NCI-H1105 treated with DMSO at 0.1 percent for 48 hours (cell line): ENCODE measurements at places on chromosomes 6 and 20.

DNA sequence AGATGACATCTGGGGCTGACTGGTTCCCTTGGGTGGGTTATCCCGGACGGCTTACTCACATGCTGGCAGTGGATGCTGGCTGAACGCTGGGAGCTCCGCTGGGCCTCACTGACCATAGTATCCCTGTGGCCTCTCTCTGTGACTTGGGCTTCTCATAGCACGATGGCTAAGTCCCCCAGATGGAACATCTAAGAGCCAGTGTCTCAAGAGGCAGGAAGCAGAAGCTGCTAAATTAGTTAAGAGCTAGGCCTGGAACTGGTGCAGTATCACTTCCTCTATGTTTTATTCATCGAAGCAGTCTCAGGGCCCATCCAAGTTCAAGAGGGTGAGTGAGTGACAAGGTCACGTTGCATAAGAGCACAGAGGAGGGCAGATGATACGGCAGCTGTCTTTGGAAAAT, 116.5 kb upstream of the LAMP5 start:
- DNase-seq = no peak

DNA sequence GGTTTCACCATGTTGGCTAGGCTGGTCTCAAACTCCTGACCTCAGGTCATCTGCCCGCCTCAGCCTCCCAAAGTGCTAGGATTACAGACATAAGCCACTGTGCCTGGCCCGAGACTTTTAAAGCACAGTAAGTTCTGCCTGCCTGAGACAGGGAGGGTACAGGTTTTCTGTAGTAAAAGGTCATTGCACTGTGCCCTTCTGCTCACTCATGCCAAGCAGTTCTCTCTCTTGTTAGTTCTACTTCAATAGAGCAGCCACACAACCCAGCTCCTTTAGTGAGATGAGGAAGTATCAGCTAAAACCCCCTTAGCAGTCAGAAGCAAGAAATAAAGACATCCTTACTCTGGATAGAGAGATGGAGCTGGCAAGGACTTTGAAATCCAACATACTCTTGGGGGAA, 52.4 kb upstream of the ARMH2 start:
- no peak for DNase-seq

GRCh38 chr6:125363824-125364165, 62.0 kb upstream of the HDDC2 start:
- DNase-seq = no peak

GRCh38 chr6:169923468-169924464, 172.3 kb downstream of the ERMARD start:
- DNase-seq = no peak

DNA sequence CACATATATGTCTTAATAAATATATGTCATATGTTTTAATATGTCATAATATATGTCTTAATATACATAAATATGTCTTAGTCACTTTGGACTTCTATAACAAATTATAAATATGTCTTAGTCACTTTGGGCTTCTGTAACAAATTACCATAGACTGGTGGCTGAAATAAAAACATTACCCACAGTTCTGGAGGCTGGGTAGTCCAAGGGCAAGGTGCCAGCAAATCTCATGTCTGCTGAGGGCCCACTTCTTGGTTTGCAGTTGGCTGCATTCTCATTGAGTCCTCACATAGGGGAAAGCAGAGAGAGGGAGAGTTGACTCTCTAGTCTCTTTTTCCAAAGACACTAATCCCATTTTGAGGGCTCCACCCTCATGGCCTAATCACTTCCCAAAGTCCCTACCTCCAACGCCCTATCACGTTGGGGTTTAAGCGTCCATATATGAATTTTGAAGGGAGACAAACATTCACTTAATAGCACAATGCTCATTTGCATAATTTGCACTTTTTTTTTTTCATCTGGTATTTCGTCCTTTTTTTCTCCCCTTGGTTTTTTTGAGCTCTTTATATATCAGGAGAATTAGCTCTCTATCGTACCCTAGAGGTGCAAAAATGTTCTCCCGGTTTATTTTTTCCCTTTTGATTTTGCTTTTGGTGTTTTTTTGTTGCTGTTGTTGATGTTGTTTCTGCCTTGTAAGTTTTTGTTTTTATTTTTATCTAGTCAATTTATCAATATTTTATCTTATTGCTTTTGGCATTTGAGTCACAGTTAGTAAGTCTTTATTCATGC, 266.4 kb downstream of the PLCB1 start:
- no peak for DNase-seq

DNA sequence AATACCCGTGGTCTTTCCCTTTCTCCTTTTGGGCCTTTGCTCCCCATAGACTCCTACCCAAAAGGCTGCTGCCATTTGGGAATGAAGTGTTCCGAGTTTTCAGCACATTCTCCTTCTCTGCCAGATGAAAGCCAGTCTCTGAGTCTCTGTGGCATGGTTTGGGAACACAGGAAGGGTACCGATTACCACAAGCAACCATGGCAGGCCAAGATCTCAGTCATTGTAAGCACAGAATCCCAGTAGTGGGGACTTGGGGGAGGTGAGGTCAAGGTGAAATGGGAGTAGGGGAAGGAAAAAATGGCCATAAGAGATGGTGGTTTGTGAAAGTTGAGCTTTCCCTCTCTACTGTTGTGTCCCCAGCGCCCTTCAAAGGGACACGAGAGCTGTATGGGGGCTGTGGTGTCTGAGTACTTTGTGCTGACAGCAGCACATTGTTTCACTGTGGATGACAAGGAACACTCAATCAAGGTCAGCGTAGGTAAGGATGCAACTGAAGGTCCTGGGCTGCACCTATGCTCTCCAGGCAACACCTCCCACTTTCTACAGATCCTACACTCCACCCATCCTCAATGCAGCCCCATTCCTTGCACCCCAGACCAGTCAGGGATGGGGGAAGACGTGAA, 4.1 kb downstream of the CFB start:
- no peak for DNase-seq

- no peak for DNase-seq
These were observed 74.2 kb downstream of the EZR start for GRCh38 chr6:158744986-158745430.

- DNase-seq = no peak
These were observed 403.9 kb upstream of the JARID2 start for GRCh38 chr6:14841901-14842421.

DNA sequence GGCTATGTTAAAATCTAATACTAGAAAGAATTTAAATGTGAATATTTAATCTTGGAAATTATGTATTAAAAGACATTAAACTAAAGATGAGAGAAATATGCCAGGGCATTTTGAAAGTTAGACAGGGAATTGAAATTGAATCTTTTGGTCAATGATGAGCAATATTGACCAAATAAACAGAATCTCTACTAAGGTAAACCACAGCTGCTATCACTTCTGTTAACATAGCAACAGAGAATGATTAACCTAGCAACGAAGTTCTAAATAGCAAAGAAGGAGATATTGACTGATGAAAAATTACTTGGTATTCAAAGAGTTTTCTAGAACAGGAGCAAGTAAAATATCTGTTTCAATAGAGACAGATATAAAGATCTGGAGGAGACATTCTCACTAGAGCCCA, 45.2 kb upstream of the RSPO3 start:
- DNase-seq = no peak

GRCh38 chr20:33407251-33407650, 5.9 kb upstream of the CDK5RAP1 start:
- DNase-seq = no peak

DNA sequence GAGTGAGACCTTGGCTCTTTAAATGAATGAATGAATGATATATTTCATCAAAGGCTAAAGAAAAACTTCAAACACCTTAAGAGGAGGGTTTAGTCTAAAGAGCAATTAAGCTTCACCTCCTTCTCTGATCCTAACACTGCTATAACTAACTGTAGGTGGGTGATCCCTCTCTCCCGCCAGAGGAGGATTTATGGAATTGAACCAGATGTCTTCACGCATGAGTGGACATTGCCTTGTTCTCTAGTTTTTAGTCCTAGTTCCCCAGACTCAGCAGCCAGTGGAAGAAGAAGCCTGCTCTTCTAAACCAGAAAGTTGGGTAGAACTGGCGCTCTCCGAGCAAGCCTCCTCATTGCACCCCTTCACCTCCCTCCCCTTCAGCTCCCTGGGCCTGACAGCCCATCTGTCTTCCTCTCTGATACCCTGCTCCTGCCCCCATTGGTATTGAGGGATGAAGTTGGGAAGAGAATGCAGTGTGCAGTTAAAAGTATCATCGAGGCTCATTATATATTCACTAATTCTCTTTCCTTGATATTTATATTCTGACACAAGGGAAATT, 142.7 kb downstream of the ARID1B start:
- DNase-seq = no peak

DNA sequence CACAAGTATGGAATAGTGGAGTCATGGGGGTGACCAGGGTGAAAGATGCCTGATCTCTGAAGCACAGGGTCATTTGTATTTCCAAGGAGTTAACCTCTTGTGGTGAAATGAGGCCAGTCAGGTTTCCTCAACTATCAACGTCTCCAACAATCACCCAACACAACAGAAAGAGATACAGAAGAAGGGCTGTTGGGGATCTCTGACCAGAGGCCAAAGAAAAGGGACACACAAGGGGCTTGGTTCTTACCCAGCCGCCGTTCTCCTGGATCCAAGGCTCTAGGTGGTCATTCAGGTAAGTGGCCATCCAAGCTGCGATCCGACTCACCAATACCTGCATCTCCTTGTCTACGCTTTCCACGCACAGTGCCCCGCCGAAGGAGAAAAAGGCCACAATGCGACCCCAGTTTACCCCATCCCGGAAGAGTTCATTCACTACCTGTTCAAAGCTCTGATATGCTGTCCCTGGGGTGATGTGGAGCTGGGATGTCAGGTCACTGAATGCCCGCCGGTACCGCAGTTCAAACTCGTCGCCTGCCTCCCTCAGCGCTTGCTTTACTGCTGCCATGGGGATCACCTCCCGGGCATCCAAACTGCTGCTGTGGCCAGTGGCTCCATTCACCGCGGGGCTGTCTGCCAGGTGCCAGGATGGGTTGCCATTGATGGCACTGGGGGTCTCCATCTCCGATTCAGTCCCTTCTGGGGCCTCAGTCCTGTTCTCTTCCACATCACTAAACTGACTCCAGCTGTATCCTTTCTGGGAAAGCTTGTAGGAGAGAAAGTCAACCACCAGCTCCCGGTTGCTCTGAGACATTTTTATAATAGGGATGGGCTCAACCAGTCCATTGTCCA, 1.0 kb downstream of the BCL2L1 start:
- DNase-seq = peak; percentile 47

GRCh38 chr6:79373880-79374279, 139.4 kb upstream of the HMGN3 start:
- DNase-seq = no peak
